ENCODE measurements at places on chromosomes 2 and 18.

- no peak for DNase-seq
Observed at GRCh38 chr2:26190369-26190768, 17.5 kb downstream of the GAREM2 start.

GRCh38 chr2:230908595-230909191 is 16.3 kb downstream of the GPR55 start:
- peak; percentile 37 for DNase-seq

GRCh38 chr18:50320719-50321118 is 33.2 kb upstream of the CXXC1 start:
- no peak for DNase-seq

- no peak for DNase-seq
Observed at GRCh38 chr18:73756256-73757091, 391.2 kb downstream of the FBXO15 start.

DNA sequence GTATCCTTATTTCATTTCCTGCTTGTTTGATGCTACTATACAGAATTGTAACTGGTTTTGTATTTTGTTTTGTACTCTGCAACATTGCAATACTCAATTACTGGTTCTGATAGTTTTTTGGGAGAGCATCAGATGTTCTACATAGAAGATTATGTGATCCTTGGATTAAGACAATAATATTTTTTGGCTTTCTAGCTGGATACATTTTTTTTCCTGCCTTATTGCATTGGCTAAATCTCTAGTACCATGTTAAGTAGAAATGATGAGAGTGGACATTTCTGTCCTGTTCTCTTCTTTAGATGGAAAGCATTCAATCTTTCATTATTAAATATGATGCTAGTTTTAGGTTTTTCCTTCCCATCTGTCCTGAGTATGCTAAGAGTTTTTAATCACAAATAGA is 523.5 kb downstream of the ARHGAP15 start:
- no peak for DNase-seq

GRCh38 chr2:104476563-104476988 is 377.3 kb upstream of the POU3F3 start:
- no peak for DNase-seq

GRCh38 chr2:67626656-67627055 is 229.5 kb downstream of the ETAA1 start:
- no peak for DNase-seq

DNA sequence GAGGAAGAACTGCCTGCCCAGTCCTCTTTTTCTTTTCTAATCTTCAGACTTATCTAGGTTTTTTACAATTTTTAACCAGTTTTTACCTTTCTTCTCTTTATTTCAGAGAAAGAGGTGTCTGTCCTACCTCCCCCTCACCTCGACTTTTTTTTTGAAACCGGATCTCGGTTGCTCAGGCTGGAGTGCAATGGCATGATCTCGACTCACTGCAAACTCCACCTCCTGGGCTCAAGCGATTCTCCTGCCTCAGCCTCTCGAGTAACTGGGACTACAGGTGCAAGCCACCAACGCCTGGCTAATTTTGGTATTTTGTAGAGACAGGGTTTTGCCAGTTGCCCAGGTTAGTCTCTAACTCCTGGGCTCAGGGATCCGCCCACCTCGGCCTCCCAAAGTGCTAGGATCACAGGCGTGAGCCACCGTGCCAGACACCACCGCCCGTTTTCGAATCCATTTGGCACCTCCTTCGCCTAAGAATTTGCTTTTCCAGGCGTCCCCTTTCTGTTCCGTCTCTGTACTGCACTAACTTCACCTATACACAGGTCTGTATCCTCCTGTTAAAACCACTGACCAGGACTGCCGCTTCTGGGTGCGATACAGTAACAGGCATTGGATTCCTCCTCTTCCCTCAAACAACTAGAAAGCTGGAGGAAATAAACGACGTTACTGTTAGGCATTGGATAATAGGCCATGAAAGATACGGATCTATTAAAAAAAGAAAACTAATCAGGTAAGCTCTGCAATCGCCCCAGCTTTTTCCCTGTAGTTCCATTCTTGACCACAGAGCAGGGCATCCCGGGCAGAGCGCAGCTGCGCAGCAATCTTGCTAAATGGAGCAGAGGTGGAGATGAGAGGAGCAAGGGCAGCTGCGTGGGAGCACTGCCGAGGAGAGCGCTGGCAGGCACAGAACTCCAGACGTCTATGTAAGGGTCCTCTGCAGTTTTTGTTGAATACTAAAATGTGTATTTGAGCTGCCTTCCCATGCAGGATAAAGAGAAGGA is 69.9 kb downstream of the ZC3H6 start:
- DNase-seq = no peak

DNA sequence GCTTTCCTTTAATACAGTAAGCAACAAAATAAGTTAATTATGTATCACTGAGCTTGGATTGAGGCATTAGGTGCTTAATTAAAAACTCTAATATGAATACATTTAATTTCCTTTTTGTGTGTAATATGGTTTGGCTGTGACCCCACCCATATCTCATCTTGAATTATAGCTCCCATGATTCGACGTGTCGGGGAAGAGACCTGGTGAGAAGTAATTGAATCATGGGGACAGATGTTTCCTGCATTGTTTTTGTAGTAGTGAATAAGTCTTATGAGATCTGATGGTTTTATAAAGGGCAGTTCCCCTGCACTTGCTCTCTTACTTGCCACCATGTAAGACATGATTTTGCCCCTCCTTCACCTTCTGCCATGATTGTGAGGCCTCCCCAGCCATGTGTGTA is 325.4 kb upstream of the CDH7 start:
- DNase-seq = no peak

DNA sequence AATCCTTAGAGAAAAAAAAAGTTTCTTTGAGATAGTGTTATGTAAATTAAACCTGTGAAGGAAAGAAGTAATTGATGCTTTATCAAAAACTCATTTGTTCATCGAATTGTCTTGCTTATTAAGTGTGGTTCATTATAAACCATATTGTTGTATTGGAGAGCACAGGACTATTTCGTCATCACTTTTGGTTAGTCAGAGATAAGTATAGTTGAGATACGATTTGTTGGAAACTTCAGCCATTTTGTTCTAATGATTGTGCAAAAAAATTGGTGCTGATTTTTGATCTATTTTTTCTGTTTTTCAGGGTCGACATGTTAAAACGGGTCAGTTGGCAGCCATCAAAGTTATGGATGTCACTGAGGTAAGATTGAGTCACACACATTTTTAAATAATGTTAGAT is 92.9 kb downstream of the MAP4K4 start:
- DNase-seq = no peak

- no peak for DNase-seq
Observed at GRCh38 chr2:157785200-157785599, 90.9 kb downstream of the ACVR1 start.

DNA sequence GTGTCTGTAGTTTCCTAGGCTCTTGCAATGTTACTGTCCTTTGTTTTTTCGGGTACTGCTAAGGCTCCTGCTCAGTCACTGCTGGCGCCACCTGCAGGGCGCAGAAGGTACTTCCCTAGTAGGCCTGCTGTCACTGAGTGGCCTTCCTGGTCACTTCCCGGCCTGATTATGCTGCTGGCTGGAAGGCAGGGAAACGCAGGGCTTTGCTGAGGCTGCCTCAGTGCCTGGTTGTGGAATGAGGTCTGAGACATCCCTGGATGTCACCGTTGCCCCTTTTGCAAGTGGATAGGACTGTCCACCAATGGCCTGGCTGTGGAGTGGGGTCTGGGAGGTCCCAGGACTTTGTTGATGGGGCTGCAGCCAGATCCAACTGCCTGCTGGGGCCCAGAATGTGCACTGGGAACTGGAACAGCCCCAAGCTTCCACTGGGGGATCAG is 13.1 kb downstream of the DAW1 start:
- peak; percentile 85 for DNase-seq

- no peak for DNase-seq
Observed at GRCh38 chr2:10658041-10658913, 31.5 kb downstream of the NOL10 start.

DNA sequence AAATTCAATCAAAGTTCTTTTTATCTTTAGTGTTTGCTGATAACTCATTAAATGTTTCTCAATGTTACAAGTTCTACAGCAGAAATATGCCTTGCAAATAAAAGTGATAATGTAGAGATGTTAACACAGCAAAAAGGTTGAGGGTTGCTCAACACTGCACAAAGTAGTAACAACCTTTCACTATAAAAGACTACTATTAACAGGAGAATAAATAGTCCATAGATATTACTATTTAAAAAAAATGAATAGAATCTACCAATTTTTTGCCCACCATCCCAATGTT is 378.1 kb downstream of the RBM43 start:
- DNase-seq = no peak

DNA sequence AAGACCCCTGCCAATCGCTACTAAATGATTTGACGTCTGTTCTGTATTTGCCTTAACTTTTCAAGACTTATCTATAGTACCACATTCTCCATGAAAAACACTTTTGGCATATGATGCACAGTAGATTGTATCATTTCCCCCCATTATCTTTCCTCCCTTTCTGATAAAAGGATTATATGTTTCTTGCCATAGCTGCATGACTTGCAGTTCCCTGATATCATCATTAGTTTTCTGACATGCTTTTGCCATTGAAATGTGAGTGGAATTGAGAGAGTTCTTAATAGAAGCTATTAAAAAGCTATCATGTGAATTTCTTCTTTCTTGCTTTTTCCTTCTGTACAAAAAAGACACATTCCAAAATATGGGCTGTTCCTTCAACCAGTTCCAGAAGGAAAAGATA is 130.3 kb downstream of the TMEFF2 start:
- DNase-seq = no peak

DNA sequence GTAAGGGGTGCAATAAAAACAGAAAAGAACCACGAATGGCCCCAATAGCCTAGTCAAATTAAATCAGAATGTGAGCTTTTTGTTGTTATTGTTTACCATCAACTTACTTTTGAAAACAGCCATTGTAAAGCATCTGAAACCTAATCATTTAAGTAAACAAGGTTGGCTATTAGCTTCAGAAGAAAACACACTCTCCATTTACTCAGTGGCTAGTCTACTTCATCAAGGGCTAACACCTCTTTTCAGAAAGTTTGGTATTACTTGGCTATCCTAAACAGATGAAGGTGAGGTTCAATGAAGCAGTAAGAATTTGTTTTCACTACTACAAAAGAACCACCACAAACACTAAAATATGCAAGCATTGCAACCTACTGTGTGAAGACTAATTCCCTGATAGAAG is 398.0 kb downstream of the CDH2 start:
- no peak for DNase-seq

GRCh38 chr2:205161156-205161839 is 521.0 kb upstream of the NRP2 start:
- no peak for DNase-seq

DNA sequence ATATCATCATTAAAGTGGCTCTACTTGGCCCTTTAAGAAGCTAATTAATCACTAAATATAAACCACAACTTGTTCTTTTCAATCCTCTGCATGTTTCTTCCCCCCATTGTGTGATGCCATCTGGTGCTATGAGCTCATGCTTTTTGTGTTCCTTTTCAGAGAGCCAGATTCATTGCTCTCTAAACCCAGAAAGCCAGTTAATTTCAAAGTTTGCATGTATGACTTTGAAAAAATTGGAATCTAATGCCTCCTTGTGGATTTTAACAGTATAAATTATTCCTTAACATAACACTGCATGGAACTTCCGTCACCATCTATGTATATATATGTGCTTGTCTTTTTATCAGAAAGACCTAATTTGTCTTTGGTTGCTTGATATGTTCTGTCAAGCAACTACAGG is 31.1 kb downstream of the TMEM178A start:
- no peak for DNase-seq

DNA sequence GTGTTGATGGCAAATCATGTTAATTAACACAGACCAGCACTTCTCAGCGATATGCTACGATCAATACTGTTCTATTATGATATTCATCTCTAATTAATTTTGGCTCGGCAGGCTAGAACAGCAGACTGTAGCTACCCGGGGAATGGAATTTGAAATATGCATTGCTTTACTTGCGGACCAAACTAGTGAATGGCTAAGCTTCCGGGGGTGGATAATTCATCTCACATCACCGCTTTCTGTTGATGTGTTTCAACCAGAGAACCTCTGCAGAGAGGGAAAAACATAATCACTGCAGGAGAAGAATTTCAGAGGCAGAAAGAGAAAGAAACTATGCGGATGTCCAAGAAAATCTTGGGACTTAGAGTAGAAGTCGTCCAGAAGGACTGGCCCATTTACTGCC is 490.9 kb downstream of the STK39 start:
- DNase-seq = no peak

DNA sequence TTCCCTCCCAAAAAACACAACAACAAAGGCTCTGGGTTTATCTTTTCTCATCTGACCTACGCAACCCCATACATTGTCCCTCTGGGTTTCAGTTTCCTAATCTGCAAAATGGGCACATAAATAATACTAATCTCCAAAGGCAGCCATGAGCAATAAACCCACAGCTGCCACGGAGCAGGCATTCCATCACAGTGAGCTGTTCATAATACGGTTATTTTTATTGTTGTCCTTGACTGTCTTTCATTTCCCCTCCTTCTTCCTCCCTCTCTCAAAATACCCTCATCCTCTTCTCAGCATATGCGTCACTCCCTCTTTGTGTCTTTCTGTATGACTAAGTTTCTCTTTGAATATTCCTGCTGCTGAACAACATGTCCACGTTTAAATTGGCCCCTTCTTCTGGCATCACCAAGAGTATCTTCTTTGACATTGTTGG is 129.8 kb upstream of the CAB39 start:
- no peak for DNase-seq

- DNase-seq = no peak
Observed at GRCh38 chr2:216113572-216113971, 4.4 kb downstream of the XRCC5 start.

DNA sequence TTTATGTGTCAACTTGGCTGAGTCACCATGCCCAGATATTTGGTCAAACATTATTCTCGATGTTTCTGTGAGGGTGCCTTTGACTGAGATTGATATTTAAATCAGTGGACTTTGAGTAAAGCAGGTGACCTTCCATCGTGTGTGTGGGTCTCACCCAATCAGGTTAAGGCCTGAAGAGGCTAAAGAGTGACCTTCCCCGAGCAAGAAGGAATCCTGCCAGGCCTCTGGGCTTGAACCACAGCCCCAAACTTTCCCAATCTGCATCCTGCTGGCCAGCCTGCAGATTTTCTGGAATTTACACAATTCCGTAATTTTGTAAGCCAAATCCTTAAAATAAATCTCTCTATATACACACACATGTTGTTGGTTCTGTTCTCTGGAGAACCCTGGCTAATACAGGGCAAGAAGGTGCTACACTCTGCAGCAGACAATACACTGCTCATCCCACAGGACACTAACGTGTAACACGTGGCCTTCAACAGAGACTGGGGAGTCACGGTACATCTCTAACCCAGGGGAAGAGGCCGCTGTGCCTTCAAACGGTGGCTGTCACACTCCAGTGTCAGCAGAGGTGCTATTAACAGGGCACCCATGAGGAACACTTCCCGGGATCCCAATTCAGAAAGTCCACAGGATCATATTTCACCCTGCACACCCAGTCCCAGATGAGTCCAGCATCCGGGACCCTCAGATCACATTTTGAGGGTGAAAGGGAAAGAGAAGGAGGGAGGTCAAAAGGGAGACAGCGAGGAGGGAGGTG is 113.1 kb upstream of the ID2 start:
- no peak for DNase-seq

GRCh38 chr2:10771786-10772185 is 40.8 kb downstream of the PDIA6 start:
- DNase-seq = no peak

- DNase-seq = no peak
Observed at GRCh38 chr2:2332381-2332780, 1.3 kb upstream of the MYT1L start.
